ENCODE measurements at places on chromosomes 11 and 22.

- DNase-seq: no peak
Measured at GRCh38 chr11:119797123-119797611, 68.2 kb upstream of the NECTIN1 start.

- no peak for DNase-seq
Measured at GRCh38 chr11:125390946-125391345, 105.1 kb downstream of the FEZ1 start.

DNA sequence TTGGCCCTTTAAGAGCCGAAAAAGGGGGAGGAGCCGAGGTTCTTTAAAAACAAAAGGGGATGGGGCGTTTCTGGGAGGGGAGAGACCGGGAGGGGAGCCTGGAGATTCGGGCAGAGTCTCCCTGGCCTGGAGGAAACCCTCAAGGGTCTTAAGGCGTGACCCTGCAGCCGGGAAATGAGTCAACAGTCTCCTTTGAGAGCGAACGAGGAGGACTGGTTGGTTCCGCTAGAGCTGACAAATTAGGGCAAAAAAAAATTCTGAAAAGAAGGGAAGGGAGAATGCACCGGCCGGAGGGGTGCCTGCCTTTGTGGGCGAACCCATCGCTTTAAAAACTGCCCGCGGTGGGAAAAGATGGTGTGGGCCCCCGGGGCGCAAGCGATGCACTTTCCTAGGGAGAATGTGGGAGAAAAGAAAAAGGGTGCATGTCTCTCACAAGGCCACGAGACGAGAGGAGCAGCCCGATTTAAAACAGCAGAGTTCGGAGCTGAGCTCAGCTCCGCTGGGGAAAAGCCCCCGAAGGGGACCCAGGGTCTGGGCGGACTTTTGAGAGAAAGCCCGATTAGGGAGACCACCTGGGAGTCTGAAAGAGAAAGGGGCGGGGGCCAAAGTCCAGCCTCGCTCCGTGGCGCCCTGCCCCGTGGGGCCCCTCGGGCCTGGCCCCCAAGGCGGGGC, 874 bp downstream of the ZFTA start:
- DNase-seq: no peak

GRCh38 chr11:112542479-112542878, 281.8 kb upstream of the PLET1 start:
- no peak for DNase-seq

DNA sequence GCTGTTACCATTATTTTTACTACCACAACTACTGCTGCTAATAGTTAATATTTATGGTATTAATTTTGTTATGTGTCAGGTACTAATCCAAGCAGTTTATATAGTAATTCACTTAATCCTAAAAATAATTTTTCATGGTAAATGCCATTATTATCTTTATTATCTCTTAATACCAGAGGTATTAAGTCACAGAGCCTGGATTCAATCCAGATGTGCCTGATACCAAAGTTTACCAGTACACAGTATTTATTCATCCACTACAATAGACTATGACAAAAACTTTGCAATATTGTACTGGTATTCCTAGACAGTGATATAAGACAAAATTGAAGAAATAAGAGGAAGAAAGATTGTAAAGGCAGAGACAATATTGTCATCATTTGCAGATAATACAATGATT, 24.5 kb downstream of the MAP6 start:
- DNase-seq: no peak

DNA sequence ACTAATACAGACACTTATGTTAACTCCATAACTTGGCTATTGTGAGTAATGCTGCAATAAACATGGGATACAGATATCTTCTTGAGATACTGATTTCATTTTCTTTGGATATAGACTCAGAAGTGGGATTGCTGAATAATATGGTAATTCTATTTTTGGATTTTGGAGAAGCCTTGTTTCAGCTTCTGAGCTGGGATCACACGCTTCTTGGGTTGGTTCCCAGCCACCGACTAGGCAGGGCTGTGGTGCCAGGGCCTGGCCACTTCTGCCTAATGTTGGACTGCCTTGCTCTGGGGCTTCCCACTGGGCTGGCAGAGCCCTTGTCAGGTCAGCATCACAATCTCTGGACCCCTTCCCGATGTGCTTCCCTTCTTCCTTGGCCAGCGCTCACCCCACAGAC, 14.0 kb upstream of the MCHR1 start:
- DNase-seq: no peak

DNA sequence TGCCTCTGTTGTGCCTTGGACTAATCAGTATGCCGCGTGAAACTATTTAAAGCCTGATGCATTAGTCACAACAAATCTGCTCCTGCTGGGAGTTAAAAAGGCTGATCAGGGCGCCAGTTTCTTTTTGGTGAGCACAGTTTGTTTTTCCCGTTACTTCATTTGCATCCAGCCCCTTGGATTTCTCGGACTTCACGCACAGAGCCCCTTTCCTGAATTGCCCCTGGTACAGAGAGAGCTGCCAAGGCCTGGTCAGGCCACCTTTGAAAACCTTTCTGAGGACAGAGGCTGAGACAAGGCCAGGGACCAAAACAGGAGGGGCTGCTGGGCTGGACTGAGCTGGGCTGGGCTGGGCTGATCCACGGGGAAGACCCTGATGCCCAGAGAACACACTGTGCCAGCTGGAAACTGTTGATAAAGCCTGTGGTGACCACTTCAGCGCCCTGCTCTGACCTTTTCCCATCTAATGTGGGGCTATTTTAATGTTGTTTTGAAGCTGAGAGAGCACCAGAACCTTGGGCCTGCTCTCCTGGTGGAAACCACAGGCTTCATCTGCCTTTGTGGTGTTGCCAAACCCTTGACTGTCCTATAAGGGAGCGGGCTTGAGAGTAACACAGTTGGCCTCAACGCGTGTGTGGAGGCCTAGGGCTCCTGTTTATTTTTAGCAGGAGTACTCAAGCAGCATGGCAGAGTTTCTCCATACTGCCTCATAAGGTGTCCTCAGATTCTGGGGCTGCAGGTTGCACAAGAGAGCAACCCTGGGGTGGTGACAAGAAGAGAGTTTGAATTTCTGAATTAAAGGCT, 44.2 kb downstream of the NAV2 start:
- no peak for DNase-seq

- no peak for DNase-seq
Measured at GRCh38 chr11:77698896-77699295, 61.3 kb upstream of the CLNS1A start.

DNA sequence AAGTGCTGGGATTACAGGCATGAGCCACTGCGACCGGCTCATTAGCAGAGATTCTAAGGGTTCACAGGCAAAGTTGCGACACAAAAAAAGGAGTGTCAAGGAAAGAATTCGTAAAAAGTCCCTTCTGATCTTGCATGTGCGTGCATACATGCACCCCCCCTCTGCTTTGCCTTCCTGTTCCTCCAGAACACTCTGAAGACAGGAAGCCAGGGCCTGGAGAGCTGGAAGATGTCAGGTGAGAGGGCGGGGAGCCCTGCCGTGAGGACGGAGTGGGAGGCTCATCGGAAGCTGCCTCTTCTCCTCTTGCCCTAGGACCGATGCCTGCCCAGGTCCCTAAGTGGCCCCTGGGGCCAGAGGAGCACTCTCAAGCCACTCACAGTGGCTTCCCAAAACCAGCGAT, 89.1 kb downstream of the LARGE1 start:
- DNase-seq: no peak

DNA sequence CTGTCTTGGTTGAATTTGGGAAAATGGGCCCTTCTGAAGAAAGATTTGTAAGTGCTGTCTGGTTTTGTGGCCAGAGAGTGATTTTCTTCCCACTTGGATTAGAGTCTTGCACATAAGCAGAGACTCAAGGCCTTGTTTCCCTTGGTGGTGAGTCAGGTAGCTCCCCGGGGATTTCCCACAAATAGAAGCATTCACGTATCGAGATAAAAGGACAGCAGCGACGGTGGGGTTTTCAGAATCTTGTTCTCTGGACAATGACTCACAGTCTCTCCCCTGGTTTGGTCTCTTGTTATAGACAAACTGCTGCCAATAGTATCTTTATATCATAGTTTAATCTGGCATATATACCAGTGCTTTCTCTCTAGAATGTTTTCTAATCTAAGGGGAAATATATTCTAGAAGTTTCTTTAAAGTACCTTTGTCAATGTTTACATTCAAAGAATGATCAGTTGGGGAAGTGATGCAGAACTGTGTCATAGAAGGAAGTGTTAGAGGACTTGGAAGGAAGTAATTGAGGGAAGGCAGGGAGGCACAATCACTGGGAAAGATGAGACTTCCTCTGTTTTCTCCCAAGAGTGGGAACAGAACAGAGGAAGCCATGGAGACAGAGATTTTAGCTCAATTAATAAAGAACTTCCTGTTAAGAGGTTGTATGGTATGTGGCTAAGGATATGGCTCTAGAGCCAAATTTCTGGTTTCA, 18.1 kb downstream of the POLA2 start:
- no peak for DNase-seq

GRCh38 chr22:26610996-26611395, 6.8 kb downstream of the CRYBB1 start:
- no peak for DNase-seq

GRCh38 chr11:31449040-31449439, 60.4 kb downstream of the IMMP1L start:
- no peak for DNase-seq

GRCh38 chr11:61516191-61516590, 7.6 kb downstream of the LRRC10B start:
- no peak for DNase-seq

DNA sequence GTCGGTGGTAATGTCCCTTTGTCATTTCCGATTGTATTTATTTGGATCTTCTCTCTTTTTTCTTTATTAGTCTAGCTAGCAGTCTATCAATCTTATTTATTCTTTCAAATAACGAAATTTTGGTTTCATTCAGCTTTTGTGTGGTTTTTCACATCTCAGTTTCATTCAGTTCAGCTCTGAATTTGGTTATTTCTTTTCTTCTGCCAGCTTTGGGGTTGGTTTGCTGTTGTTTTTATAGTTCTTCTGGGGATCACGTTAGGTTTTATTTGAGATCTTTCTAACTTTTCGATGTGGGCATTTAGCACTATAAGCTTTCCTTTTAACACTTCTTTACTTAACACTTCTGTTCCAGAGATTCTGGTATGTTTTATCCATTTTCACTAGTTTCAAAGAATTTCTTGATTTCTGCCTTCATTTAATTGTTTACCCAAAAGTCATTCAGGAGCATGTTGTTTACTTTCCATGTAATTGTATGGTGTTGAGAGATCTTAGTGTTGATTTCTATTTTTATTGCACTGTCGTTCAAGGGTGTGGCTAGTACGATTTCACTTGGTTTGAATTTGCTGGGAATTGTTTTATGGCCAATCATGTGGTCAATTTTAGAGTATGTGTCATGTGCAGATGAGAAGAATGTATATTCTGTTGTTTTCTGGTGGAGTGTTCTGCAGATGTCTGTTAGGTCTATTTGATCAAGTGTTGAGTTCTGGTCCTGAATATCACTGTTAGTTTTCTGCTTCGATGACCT, 7.7 kb upstream of the SCGB1D1 start:
- no peak for DNase-seq

- DNase-seq: no peak
Measured at GRCh38 chr11:17780668-17781067, 46.1 kb downstream of the KCNC1 start.

- no peak for DNase-seq
Measured at GRCh38 chr22:38403812-38404211, 51.2 kb downstream of the KCNJ4 start.

- no peak for DNase-seq
Measured at GRCh38 chr22:46102752-46103151, 47.6 kb upstream of the PPARA start.

- no peak for DNase-seq
Measured at GRCh38 chr11:46520971-46521745, 72.7 kb downstream of the AMBRA1 start.

- DNase-seq: no peak
Measured at GRCh38 chr22:47245786-47246185, 483.3 kb downstream of the TBC1D22A start.

GRCh38 chr11:123362941-123363340, 67.1 kb upstream of the GRAMD1B start:
- no peak for DNase-seq

DNA sequence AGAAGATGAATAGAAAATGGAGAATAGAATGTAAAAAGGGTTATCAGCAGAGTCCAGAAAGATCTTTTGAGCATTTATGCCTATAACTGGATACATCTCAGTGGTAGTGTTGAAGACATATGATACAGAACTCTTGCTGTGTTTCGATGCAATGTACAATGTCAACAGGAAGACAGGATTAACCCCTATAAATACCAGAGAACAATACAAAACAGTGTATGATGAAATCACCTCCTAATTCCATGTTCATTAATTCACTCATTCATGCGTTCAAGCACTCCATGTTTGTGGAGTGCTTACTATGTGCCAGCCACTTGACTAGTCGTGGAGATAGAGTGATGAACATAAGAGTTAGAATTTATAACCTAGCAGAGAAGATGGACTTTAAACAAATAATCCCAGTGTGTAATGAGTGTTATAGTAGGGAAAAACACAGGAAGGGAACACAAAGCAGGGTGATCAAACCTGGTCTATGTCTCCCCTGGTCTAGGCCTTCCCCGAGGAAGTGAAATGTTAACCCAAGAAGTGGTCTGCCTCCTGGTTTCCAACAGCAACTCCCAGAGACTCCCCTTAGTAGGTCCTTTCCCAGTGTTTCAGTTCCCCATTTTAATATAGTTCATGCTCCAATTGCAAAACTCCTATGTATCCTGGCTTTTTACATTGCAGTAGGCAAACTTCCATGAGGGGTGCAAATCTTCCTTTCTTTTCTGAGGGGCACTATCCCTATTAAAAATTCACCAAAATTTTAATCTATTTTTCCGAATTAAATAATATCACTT, 9.1 kb upstream of the SESN3 start:
- DNase-seq: no peak

DNA sequence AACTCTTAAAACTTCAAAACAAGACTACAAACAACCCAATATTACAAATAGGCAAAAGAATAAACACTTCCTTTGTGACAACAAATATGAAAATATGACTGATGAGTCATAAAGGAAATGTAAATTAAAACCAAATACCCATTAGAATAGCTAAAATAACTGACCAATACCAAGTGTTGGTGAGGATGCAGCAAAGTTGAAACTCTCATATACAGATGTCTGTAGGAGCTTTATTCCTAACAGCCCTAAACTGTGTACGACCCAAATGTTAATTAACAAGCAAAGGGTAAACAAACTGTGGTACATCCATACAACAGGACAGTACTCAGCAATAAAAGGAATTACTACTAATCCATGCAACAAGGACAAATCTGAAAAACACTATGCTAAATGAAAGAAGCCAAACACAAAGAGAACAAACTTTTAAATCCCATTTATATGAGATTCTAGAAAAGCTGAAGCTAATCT, 43.0 kb downstream of the MAPK1 start:
- no peak for DNase-seq

DNA sequence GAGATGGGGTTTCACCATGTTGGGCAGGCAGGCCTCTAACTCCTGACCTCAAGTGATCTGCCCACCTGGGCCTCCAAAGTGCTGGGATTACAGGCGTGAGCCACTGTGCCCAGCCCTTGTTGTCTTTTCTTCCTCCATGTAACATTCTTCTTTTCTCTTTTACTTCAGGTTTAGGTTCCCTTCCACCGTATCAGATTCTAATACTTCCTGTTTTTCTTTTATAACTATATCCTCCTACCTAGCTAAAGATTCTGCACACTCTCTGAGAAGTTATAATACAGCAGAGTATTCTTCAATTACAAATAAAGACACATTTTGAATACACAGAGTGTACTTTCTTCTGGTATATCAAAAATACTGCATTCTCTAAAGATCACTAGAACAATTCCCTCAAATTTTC, 33.2 kb upstream of the GAB2 start:
- DNase-seq: no peak
